ENCODE measurements at places on chromosomes 6 and 20.

DNA sequence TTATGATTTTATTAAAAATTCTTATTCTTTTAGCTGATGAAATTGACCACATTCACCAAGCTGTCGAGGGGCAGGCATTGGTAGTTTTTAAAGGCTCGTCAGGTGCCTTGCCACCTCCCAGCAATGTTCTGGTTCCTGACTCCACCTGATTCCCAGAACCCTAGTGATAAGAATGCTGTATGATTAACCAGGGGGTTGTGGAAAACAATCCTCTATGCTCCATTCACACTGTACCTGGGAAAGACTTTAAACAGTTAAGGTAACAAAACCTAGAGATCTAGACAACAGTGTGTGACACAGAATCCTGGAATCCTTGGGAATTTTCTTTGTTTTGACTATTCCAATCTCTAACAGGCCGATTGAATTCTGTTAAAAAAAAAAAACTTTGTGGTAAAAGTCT, 165.7 kb upstream of the OLIG3 start:
- no peak for DNase-seq

- no peak for DNase-seq
Observed at GRCh38 chr6:150037526-150038201, 12.3 kb upstream of the RAET1L start.

DNA sequence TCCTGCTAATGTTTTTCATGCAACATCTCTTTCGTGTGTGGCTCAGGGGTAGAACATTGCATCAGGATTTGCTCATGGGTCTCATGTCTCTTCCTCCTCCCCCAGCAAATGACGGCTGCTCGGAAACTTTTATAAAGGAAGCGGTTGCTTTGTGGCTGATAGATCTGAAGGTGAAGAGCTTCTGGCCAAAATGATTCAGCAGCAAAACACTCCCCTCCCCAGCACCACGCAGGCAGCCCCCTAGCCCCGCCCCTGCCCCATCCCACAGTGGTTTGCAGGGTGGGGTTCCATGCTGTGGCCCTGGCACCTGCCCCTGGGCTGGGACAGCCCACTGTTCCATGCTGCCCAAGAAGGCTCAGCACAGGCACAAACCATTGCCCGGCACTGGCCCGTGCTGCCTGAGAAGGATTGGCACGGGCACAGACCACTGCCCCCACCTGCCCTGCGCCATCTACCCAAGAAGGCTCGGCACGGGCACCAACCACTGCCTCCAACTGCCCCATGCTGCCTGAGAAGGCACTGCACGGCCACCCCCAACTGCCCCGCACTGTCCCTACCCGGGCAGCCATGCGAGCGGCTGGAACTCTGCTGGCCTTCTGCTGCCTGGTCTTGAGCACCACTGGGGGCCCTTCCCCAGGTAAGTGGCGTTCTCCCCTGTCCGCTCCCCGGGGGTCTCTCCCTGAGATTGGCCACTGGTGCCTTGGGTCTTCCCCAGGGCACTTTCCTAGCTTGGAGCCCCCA, at the start of gene CST7:
TSS of gene CST7 (plus strand) at position 331 of the 741 bp plus-strand sequence. CDS start at position 568, 237 bp downstream.
- peak; percentile 91 for DNase-seq

DNA sequence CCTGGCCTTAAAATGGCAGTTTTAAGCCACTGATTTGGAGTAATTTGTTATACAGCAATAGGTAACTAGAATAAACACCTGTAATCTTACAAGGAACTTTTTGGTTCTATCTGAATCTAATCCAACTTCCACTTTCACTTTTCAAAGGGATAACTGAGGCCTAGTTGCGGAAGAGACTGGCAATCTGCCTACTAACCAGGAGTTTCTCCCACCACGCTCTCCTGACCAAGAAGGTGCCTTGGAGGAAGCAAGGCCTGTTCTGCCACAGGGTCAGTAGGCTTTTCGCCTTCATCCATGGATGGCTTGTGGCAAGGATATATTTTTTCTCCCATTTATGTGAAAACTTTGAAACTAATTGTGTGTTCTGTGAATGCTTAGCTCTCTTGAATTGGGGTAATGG, 12.9 kb upstream of the MYBL2 start:
- DNase-seq = no peak

DNA sequence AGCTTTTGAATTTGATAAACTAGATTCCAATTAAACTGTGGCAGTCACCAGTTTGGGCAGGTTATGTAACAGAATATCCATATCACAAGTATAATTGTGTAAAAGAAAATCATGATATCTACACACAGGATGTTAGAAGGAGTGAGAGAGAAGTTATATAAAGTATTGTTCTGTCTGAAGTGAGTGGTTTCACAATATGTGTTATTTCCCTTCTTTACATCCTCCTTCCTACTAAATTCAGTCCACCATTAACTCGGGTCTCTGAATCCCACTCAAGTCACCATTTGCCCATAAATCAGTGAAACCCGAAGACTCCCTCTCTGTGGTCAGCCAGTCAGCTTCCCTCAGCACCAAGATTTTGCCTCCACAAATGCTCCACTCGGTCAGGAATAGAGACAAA, 796 bp downstream of the HLA-DQB1 start:
- DNase-seq = no peak

GRCh38 chr6:169689287-169689686, 12.5 kb downstream of the WDR27 start:
- no peak for DNase-seq

DNA sequence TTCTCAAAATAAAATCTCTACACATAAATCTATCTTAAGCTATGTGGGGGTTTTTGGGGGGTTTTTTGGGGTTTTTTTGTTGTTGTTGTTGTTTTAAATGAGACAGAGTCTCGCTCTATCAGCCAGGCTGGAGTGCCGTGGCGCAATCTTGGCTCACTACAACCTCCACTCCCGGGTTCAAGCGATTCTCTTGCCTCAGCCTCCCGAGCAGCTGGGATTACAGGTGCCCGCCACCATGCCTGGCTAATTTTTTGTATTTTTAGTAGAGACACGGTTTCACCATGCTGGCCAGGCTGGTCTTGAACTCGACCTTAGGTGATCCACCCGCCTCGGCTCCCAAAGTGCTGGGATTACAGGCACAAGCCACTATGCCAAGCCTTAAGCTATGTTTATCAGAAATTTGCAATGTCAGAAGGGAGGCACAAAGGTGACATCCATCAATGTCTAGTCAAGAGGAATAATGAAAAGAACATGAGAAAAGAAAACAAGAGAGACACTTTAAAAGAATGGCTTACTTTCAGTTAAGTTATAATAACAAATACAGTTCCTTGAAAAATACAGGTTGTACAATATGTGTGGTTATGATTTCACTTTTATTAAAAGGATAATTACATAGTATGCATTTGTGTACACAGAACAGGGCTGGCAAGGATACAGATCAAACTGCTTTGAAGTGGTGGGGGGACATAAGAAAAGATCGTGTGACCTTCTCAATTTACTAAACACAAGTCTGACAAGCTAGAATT, 28.6 kb downstream of the SLC23A2 start:
- DNase-seq = no peak

- DNase-seq = peak; percentile 38
Observed at GRCh38 chr6:32393665-32394420, 13.1 kb downstream of the BTNL2 start.

GRCh38 chr6:143179096-143179495, 118.4 kb downstream of the AIG1 start:
- no peak for DNase-seq

DNA sequence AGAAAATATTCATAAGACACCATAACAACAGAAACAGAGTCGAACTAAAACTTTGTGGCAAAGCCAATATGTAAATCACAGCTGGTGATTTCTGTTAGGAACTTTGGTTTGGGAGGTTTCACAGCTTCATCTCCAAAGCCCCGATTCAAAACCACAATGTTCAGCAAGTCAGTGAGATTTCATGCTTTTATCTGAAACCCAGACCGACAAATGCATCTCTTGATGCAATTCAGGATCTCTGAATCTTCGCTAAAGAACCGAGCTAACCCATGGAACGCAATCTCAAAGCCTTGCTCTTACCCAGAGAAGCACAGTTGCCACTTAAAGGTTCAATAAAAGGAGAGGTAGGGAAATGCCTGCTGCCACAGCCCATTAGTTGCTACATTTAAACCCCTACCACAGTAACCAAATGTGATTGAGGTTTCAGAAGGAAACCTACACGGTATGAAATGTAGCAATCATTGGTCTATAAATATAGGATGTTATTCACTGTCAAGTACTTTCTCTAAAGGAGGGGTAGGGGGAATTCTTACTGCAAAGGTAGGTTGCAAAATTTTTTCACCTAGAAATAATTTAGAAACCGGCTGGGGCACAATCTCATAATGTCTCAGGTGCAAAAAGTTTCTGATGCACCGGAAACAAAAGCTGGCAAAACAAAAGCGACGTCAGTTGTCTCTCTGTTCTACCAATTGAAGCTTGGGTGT, 381.0 kb upstream of the ARID1B start:
- DNase-seq = no peak

- peak; percentile 87 for DNase-seq
Observed at GRCh38 chr6:35719830-35720733, 16.8 kb upstream of the ARMC12 start.

DNA sequence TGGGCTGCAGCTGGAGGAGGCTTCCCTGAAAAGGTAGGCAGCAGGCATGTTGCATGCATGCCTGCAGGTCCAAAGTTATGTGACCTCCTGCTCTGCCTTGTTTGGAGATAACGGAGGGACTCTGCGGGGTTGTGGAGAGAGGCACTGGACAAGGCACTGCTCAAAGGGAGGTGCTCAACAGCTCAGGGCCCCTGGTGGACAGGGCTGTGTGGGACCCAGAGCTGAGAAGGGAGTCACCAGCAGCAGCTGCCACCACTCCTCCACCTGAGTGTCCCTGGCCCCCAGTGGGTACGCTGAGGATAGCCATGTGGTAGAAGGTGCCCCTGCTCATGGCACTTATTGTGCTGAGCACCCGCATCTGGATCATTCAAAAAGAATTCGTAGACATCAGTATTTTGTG, 15.5 kb upstream of the CST8 start:
- DNase-seq = no peak

- DNase-seq = peak; percentile 71
Observed at GRCh38 chr6:83873869-83874268, 14.4 kb downstream of the CYB5R4 start.

- DNase-seq = no peak
Observed at GRCh38 chr20:20065361-20065760, 13.0 kb downstream of the CFAP61 start.

- no peak for DNase-seq
Observed at GRCh38 chr20:8796088-8796660, 272.7 kb upstream of the PLCB4 start.

GRCh38 chr6:34362909-34363680, 29.4 kb downstream of the NUDT3 start:
- peak; percentile 20 for DNase-seq

GRCh38 chr6:46098678-46099077, 31.1 kb upstream of the ENPP4 start:
- DNase-seq = no peak

DNA sequence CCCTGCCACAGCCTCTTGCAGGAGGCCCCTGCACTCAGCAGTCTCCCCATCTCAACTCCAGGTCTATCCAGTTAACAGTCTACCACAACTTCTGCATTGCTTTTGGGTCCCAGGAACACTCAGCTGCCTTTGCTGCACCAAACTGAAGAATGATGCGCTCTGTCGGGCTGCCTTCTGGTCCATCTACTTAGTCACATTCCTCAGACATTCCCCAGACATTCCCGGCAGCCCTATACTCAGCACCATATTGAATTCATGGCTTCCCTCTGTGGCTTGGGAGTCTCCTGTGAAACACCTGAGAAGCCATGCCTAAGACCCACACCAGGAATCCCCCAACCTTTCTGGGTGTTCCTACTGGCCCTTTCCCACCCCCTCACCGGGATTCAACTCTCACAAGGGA, 99.6 kb upstream of the COL21A1 start:
- DNase-seq = no peak

DNA sequence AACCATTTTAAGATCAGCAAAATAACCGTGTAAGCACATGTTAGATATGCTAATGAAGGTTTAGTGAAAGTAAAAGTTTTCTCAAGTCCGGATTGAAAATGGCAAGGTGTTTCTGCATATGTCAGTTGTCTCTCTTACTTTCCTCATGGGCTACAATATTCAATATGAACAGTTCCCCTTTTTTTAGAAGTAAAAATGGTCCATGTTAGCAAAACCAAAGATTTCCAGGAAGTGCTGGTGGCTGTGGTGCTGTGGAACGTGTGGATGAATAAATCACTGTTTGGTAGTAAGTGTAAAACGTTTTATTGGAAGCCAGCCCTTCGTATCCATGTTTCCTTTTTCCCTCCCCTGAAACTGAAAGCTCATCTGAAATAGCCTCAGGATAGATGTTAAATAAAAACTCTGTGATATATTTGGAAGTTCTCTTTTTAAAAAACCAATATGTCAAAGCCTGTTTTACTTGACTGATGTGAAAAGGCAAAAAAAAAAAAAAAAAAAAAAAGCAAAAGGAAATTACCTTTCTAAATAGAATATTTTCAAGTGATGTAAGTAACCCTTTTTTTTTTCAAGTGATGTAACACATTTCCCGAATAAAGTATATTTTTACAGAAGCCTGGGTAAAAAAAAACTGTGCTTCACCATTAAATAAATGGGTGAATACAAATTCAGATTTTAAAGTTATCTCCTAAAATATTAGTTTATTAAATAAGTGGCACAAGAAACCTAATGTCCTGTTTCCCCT, 41.9 kb downstream of the PLEKHG1 start:
- peak; percentile 30 for DNase-seq

- peak; percentile 56 for DNase-seq
Observed at GRCh38 chr6:111841822-111842221, 31.4 kb downstream of the FYN start.

- DNase-seq = no peak
Observed at GRCh38 chr20:23640671-23641667, 3.2 kb upstream of the CST3 start.

DNA sequence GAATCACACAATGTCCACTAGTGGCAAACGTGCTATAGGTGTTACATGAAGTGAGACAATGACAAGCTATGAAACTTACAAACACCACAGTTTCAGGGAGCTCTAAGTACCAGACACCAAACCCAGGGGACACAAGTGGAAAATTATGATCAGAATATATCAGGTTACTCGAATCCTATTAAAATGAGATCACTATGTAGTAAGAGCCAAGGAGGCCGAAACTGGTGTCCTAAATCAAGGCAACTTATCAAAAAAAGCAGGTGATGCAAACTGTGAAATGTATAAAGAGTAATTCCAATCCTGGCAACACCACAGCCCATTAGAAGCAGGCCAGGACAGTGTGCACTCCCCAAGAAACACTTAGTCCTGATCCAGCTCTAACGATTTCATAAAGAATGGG, 100.3 kb downstream of the ARHGAP18 start:
- no peak for DNase-seq

- DNase-seq = no peak
Observed at GRCh38 chr6:84448331-84448730, 220.9 kb upstream of the CEP162 start.

- DNase-seq = no peak
Observed at GRCh38 chr20:32098786-32099185, 10.7 kb upstream of the TM9SF4 start.

Data from KBM-7 (cell line).